HuH-7 (cell line): ENCODE measurements at places on chromosomes 7 and 10.

- no peak for DNase-seq
Measured at GRCh38 chr7:79009647-79010046, 443.8 kb downstream of the MAGI2 start.

- no peak for DNase-seq
Measured at GRCh38 chr10:60441515-60441914, 51.8 kb upstream of the ANK3 start.

DNA sequence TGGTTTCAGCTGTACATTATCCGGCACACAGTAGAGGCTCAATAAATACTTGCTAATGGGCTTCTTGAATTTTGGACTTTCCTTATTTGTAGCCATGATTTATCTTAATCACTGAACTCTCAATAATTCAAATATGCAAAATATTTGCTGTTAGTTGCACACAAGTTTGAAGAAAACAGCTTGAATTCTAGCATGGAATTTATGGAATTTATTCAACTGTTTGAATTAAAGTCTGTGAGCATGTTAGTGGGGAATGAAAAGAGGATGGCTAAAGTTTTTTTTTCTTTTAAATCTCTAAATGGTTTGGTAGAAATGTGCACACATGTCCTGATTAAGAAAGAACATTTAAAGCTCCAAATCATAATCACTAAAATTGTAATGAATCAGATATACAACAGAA, 42.5 kb downstream of the SIRT1 start:
- DNase-seq: no peak

DNA sequence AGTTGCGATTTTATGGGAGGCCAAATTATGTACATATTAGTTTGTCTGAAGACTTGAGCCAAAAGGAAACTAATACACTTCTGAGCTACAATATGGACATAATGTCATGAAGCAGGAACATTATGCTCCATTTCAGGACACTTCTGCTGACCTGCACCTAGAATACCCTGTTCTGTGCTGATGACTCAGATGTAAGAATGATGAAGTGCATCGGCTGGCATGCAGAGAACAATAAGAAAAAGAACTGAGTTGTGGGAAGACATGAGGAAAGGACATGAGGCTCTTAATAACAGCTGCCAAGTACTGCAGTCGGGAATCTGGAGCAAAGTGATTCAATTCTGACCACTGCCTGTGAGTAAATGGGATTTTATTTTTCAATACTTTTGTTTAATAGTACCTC, 192.9 kb upstream of the VSTM2A start:
- DNase-seq: no peak

- no peak for DNase-seq
Measured at GRCh38 chr7:155811895-155812761, at the start of gene SHH. SHH (minus strand) TSS chr7:155812463; CDS start chr7:155812122, 341 bp downstream.

GRCh38 chr10:75660823-75661222, 229.4 kb downstream of the LRMDA start:
- DNase-seq: no peak

- no peak for DNase-seq
Measured at GRCh38 chr10:113511419-113511818, 41.4 kb upstream of the HABP2 start.

GRCh38 chr7:43530553-43531410, 52.1 kb upstream of the STK17A start:
- peak; percentile 34 for DNase-seq

DNA sequence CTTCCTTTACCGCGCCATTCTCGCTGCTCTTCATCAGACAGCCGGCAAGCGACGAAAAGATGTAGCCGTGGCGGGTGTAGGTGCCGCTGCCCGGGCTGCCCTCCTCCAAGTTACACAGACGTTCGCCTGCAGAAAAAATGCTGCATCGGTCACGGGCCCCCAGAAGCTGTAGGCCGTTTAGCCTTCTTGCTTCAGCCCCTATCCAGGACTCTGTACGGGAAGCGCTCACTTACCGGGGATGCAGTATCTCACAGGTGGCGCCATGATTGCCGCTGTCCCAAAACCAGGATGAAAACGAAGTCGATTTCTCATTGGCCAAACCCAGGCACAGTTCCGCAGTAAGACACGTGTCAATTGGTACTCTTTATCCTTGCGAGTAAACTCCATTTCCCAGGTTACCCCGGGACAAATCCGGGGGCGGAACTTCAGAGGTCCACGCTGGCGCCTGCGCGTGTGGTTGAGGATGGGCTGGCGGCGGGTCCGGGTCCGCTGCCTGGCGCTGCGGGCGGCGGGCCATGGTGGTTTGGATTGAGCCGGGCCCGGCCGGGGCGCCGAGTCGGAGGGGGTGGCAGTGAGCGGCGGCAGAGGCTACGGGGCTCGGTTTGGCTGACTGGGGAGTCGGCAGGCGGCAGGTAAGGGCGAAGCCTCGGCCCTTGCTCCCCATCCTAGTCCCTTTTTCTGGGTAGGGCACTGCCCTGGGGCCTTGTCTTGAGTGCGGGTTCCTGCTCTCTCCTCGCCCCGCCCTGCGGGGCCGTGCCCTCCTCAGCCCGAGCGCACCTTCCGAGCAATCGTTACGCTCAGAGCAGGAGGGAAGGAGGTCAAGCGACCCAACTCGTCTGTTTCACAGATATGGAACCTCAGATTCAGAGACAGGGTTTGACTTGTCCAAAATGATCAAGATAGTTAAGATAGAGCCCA, at the start of the genes EXOSC1 and ZDHHC16:
Gene EXOSC1, minus strand, starts transcription at position 285 of the 918 bp plus-strand sequence. Its CDS starts 21 bp downstream, at position 264.
Gene ZDHHC16, plus strand, starts transcription at position 454 of the 918 bp plus-strand sequence. CDS start 5,501 bp downstream, outside the sequence.
- DNase-seq: peak; percentile 97

DNA sequence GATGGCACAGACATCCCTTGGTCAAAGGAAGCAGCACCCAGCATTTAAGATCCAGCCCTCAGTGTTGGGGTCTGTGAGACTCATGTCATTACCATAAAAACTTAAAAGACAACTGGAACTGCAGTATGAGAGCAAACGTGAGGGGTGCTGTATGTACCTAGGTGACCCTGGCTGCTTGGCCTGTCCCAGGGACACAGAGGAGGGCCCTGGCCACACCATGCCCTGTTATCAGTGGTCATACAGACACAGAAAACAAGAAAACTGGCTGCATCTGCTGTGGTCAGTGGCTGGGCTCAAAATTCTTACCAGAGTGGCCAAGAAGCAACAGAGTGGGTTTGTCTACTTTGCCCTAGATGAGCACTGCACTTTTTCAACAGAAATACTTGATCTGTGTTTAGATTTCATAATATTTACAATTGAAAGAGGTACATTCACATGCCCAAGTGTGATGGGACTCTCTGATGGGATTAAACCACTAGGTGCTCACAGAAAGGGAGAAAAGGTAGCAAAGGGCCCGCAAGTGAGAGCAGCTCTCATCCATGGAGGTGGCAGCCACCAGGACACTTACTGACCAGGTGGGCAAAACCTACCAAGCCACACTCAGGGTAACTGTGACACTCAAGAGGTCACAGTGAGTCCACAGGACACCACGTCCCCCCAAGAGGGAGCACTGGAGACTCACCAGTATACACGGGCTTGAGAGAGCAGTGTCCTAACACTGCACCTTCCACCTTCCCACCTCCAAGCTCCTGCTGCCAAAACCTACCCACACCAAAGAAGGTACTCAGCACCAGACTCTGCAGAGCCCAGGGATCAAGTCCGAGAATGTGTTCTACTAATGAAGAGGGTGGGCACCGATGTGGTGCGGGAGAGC, 68.1 kb upstream of the CAMK2B start:
- DNase-seq: no peak

GRCh38 chr10:114970515-114970914, 32.5 kb downstream of the TRUB1 start:
- DNase-seq: no peak
